Right renal pelvis (tissue), 4 donors: ENCODE measurements at places on chromosomes 5 and 9. TPM values are rescaled to one million over a fixed set of nuclear protein-coding genes. Genes with fewer than 3 reads are reported as not detected.

DNA sequence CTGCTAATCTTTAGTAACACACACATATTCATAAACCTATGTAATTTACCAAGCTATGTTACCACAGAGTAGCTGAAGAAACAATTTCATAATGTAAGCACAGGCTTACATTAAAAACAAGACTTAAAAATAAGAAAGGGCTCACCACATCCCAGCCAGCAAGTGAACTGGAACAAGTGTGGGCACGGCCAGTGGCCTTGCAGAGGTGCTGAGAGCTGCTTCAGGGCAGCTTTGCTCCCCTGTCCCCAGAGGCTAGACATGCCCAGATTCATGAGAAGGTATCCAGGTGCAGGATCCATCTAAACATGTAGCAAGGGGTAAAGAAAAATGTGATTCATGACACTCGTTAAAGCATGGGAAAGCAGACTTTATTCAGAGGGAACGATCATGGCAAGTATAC lies 62.0 kb upstream of the CKS2 start:
- no peak for DNase-seq

Gene PCDHA9
- 0.01 TPM for polyA plus RNA-seq

Gene BHMT2
- polyA plus RNA-seq = 43.4 TPM

GRCh38 chr5:152256580-152256979 lies 148.5 kb downstream of the NMUR2 start:
- DNase-seq = no peak

DNA sequence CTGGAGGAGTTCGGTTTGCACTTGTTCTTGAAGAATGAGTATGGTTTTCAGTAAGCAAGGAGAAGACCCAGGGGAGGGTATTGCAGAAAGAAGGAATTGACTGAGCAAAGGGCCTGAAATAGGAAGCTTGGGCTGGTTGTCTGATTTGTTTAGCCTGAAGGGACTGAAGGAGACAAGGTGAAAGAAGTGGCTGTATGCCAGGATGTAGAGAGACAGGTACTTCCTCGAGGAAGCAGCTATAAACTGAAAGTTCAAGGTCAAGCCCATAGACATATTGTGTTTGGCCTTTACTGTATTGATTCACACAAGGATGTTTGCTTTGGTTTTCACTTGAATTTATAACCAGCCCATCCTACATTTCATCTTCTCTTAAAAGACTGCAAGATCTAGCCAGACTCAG lies 183.1 kb downstream of the PALM2AKAP2 start:
- no peak for DNase-seq

DNA sequence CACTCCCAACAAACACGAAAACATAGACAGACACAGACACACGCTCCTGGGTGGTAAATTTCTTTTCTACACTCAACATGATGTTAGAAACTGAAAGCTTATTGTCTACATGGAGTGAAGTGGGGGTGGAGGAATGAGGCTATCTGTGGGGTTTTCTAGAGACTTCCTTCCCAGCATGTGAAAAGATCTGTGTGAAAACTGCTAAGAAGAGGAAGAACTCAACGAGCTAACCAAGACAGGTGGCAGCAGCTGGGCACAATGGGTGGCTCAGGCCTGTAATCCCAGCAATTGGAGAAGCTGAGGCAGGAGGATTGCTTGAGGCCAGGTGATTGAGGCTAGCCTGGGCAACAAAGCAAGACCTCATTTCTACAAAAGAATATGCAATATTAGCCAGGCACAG lies 7.6 kb downstream of the FYB1 start:
- no peak for DNase-seq

Gene SLC25A2
- not detected for polyA plus RNA-seq
